ENCODE measurements at places on chromosomes 6 and 20. TPM values are rescaled to one million over a fixed set of nuclear protein-coding genes. Genes with fewer than 3 reads are reported as not detected.

DNA sequence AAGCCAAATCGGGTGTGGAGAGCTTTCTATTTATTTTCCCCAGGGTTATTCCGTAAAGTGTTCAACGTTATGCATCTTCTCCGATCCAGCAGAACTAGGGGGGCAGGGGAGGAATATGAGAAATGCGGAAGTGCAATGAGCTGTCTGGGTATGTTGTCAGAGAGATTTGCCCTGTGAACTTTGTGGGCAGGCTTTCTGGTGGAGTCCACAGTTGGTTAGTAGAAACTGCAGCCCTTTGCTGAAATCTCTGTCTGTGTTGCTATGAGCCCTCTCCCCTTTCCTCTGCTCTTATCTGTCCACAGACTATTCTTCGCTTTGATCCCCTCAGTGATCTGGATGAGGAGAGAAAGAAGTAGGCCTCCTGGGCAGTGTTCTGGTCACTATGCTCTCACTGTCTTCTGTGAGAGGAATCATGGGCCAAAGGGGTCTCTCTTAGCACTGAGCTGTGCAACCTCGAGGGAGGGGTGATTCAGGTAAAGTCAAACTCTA is 158.9 kb upstream of the FUT9 start:
- H3K27me3 ChIP-seq: peaks cover 10% of the 10 kb centered on the region
- no peak overlapping the region for H3K4me3 ChIP-seq
- no peak for DNase-seq
- H3K27ac ChIP-seq: no peak overlapping the region
- H3K4me1 ChIP-seq: no peaks in the 10 kb centered on the region
- no peaks in the 10 kb centered on the region for H3K36me3 ChIP-seq

DNA sequence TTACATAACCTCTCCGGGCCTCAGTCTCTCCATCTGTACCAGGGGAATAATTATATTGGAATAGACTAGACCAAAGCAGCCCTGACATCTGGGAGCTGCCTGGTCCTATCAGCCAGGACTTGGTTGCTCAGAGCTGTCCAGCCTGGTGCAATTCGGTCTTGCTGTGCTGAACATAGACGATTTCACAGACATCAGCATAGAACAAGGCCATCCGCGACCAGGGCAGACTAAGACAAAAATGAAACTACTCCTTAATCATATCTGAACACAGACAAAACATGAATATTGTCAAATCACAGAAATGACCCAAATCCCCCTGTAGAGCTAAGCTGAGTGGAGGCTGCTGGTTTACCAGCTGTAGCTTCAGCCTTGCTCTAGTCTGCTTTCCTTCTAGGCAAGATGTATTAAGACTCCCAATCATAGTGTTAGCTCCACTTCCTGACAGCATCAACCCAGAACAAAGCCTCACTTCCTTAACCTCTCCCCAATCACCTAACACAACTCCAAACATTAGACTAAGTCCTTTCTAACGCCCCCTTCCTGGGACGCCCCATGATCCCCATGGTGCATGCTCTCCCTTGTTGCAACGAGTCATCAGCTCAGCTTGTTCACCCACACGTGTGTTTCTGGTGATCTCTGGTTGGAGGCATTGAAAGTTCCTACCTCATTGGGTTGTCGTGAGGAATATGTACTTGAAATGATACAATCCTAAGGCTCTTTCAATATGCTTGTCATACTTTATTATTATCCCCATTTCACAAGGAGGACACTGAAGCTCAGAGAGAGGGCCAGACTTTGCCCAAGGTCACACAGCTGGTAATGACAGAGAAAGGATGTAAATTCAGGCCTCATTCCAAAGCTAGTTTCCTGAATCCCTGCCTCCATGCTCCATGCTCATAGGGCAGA is 3.5 kb upstream of the MAPK13 start:
- no peaks in the 10 kb centered on the region for H3K36me3 ChIP-seq
- H3K4me1 ChIP-seq: peaks cover 22% of the 10 kb centered on the region
- no peak for DNase-seq
- H3K27ac ChIP-seq: no peak overlapping the region

GRCh38 chr20:29878281-29878741 is 1379.2 kb upstream of the DEFB115 start:
- no peaks in the 10 kb centered on the region for H3K4me1 ChIP-seq
- DNase-seq: peak; percentile 97
- peaks cover 11% of the 10 kb centered on the region for H3K36me3 ChIP-seq
- H3K27ac ChIP-seq: no peak overlapping the region

GRCh38 chr6:145225500-145225899 is 509.8 kb downstream of the EPM2A start:
- H3K4me1 ChIP-seq: no peaks in the 10 kb centered on the region
- no peak for DNase-seq
- H3K36me3 ChIP-seq: no peaks in the 10 kb centered on the region
- H3K27me3 ChIP-seq: peaks cover 7% of the 10 kb centered on the region
- no peak overlapping the region for H3K4me3 ChIP-seq
- H3K27ac ChIP-seq: no peak overlapping the region

DNA sequence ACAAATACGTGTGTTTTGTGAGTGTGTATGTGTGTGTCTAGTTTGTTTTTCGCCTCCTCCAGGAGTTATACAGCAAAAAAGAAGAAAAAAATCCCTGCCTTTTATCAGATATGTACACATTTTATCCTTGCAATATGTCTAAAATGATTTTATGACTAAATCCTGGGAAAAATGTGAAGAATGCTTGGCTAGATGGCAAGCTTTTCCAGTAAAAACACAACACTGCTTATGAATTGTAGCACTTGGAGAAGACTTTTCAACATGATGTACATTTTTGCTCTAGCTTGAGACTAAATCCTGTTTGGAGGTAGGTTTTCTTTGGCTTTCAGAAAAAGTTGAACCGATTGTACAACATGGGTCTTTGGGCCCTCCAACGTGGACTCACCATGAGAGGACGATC is 160.2 kb downstream of the GMPR start:
- DNase-seq: no peak
- peak overlapping the region; percentile 23 for H3K4me3 ChIP-seq
- H3K36me3 ChIP-seq: peaks cover 3% of the 10 kb centered on the region

- peak within 1 kb of the TSS; percentile 70 for H3K4me3 ChIP-seq
- peaks cover 5% of the 10 kb centered on the region for H3K36me3 ChIP-seq
- H3K4me1 ChIP-seq: peaks cover 12% of the 10 kb centered on the region
- no peak for DNase-seq
- peaks cover 37% of the 10 kb centered on the region for H3K27me3 ChIP-seq
Measured at GRCh38 chr20:58228484-58229197, at the start of gene ANKRD60. ANKRD60 (minus strand) TSS chr20:58228653; CDS start chr20:58228653, 0 bp downstream.

- peaks cover 40% of the 10 kb centered on the region for H3K27me3 ChIP-seq
- H3K4me1 ChIP-seq: peaks cover 5% of the 10 kb centered on the region
- no peak overlapping the region for H3K27ac ChIP-seq
- H3K4me3 ChIP-seq: no peak overlapping the region
- DNase-seq: no peak
Measured at GRCh38 chr6:7773322-7773721, 47.4 kb downstream of the BMP6 start.

DNA sequence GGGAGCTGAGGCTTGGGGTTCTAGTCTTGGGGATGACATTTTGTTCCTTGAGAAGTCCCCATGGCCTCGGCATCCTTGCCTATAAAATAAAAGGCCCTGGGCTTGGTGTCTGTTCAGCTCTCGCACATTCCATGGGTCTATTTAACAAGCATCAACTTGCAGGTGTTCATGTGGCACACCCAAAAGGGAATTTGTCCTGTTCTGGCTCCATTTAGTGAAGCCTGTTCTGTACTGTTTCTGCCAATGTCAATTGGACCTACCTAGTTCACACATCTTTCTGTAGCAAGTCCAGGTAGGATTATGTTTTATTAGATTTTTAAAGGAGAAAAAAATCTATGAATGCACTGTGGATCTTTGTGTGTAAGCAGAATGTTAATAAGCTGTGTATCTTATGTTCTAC is 262.0 kb downstream of the HIVEP2 start:
- H3K27ac ChIP-seq: no peak overlapping the region
- H3K4me1 ChIP-seq: peaks cover 15% of the 10 kb centered on the region
- DNase-seq: no peak
- H3K27me3 ChIP-seq: peaks cover 6% of the 10 kb centered on the region
- H3K36me3 ChIP-seq: no peaks in the 10 kb centered on the region

DNA sequence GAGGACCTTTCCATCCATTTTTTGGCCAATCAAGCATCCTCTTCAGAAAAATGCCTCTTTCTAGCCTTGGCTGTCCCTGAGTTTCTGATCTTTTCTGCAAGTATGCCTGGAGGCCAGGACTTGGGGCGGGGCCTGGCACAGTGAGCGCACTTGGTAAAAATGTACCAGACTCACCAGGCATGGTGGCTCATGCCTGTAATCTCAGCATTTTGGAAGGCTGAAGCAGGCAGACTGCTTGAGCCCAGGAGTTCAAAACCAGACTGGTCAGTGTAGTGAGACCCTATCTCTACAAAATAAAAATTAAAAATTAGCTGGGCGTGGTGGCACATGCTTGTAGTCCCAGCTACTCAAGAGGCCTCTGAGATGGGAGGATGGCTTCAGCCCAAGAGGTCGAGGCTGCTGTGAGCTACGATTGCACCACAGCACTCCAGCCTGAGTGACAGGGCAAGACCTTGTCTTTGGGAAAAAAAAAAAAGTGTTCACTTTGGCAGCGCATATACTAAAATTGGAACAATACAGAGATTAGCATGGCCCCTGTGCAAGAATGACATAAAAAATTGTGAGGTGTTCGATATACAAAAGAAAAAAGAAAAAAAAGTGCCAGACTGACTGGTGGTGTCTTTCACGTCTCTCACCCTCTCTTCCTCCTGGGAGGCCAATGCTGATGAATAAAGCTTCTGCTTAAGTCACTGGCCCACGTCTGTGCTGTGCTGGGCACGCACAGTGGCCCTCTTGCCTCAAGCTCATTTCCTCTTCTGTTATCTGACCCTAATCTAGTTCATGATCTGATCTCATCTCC is 18.1 kb upstream of the SLC9A8 start:
- peaks cover 10% of the 10 kb centered on the region for H3K4me1 ChIP-seq
- H3K36me3 ChIP-seq: no peaks in the 10 kb centered on the region
- H3K4me3 ChIP-seq: no peak overlapping the region
- H3K27me3 ChIP-seq: peaks cover 11% of the 10 kb centered on the region
- H3K27ac ChIP-seq: no peak overlapping the region

DNA sequence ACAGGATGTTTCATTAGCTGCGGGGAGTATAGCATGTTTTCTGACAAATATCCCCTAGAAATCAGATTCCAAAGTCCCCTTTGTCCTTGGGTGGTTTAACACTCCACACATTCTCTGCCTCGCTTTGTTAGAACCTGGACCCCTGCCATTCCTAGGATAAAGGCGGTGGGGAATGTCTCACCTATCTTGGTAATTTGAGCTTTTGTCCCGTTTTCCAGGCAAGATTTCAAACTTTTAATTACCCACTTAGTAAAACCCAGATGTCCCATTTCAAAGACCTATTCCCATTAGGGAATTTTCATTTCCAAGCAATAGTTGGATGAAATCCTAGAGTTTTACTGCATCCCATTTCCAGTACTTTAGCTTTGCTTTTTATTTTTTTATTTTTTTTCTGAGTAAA is 501.0 kb upstream of the MAP3K7 start:
- H3K27me3 ChIP-seq: no peaks in the 10 kb centered on the region
- H3K36me3 ChIP-seq: no peaks in the 10 kb centered on the region
- H3K4me3 ChIP-seq: no peak overlapping the region
- H3K4me1 ChIP-seq: peaks cover 21% of the 10 kb centered on the region

BFSP1 gene
- total RNA-seq: 11.7 TPM

DNA sequence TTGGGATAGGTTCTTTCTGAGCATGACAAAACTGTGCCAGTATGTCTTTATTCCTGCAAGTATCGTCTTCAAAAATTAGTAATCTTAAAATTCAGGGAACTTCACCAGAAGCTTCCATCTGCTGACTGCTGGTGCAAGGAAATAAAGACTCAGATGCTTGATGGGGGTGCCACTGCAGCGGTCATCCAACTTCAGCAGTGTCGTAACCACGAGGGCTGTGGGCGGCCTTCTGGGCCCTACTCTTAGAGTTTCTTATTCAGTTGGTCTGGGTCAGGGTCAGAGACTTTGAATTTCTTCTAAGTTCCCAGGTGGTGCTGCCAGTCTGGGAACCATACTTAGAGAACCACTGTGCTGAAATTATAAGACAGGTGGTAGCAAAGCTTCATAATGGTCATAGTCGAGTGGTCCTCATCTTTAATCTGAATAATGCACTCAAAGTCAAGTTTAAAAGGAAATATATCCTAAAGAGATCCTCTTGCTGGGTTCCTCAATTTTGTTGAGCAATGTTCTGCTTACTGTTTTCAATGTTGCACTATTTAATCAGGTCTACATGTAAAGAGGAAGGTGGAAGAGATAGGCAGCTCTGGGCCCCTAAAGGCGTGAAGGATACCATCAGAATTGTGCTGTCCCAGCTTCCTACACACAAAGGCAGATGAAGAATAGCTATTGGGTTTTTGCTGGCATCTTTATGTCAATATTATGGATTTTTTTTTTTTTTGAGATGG is 165.4 kb upstream of the GMDS start:
- H3K4me1 ChIP-seq: peaks cover 12% of the 10 kb centered on the region
- DNase-seq: no peak
- H3K27ac ChIP-seq: no peak overlapping the region
- H3K27me3 ChIP-seq: no peaks in the 10 kb centered on the region
- H3K4me3 ChIP-seq: no peak overlapping the region

PSMF1 gene
- total RNA-seq: 117 TPM

- no peak overlapping the region for H3K27ac ChIP-seq
- no peak for DNase-seq
- H3K27me3 ChIP-seq: no peaks in the 10 kb centered on the region
Measured at GRCh38 chr6:163668061-163668426, 253.5 kb downstream of the QKI start.

- H3K36me3 ChIP-seq: no peaks in the 10 kb centered on the region
- no peak for DNase-seq
- no peaks in the 10 kb centered on the region for H3K4me1 ChIP-seq
- H3K4me3 ChIP-seq: no peak overlapping the region
- H3K27me3 ChIP-seq: peaks cover 2% of the 10 kb centered on the region
Measured at GRCh38 chr20:7691647-7692269, 248.5 kb downstream of the HAO1 start.

- no peaks in the 10 kb centered on the region for H3K27me3 ChIP-seq
- peaks cover 2% of the 10 kb centered on the region for H3K36me3 ChIP-seq
- H3K4me3 ChIP-seq: no peak overlapping the region
- no peak overlapping the region for H3K27ac ChIP-seq
Measured at GRCh38 chr20:51790256-51790655, 12.1 kb downstream of the SALL4 start.

SMLR1 gene
- total RNA-seq: not detected

OR2J3 gene
- not detected for total RNA-seq

DNA sequence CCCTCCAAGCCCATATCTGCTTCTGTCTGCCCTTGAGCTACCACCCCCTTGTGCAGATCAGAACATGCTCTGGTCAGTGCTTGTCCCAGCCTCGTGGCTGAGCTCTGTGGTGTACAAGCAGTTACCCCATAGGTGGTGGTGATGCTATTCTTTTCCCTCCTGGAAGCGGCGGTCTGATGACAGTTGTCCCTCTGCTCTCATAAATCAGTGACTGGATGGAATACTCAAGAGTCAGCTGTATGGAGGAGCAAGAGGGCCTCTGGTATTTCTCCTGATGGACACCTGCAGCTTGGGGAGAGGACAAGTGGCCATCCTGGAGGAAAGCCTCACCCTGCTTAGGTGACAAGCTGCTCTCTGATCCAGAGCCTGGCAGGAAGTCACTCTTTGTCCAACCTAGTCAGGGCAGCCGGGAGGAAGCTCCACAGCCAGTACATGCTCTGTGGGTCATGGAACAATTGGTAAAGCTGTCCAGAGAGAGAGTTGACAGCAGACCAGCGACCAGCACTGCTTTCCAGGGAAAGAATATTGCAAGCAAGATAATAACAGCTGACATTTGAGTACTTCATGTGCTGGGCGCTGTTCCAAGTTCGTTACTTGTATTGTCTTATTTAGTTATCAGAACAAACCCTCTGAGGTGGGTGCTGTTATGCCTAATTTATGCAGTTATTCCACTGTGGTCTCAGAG is 47.1 kb downstream of the SCAND1 start:
- peaks cover 9% of the 10 kb centered on the region for H3K4me1 ChIP-seq
- H3K27ac ChIP-seq: no peak overlapping the region
- H3K27me3 ChIP-seq: no peaks in the 10 kb centered on the region

SEL1L2 gene
- total RNA-seq: not detected
